ENCODE measurements at places on chromosomes 5 and 9.

DNA sequence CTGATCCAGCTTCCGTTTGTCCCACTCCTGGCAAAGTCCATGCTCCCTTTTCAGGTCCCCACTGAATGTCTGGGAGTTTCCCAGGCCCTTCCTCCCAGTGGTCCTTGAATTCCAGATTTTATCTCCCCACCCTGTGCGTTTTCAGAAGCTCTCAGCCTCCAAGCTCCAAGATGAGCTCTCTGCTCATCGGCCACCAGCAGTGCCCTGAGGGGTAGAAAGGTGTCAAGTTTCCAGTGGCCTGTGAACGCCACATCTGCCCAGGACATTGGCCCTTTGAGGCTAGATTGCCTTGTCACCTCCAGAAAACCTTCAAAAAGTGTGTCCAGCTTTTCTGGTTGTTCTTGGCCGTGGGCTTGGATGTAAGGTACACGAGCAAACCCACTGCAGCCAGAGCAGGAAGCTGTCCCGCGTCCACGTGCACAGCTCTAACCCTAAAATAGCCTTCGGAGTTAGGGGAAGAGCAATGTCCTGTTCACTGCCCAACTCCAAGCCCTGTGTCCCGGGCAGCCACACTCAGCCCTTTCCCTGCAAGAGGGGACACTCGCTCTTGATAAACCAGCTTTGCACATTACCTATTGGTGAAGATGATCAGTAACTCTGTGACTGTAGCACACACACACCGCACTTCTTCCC lies 10.9 kb upstream of the LRRC14B start:
- DNase-seq, result no peak

DNA sequence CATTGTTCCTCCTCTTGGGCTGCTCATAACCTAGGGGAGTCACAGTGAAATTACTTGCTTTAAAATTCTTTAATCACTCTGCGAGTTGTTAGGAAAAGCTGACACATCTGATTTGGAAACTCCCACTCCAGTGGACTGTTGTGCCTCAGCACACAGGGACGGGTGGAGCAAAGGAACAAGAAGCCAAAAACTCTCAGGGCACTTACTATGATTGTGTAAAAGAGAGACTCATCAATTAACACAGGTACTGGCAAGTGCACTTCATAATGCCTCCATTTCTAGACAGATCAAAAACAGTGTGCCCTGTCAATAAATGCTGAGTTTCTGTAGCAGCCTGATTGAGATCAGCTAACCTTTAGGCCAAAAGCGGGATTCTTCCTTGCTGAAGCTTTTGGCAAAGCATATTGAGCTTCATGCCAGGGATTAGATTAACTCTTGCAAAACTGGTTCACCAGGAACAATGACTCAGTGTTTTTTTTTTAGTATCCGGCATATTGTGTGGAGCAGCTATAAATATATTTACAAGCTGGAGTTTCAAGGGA lies 55.9 kb downstream of the TMC1 start:
- no peak for DNase-seq

GRCh38 chr5:126471875-126472537 lies 48.8 kb downstream of the GRAMD2B start:
- DNase-seq, result no peak

- no peak for DNase-seq
Measured at GRCh38 chr5:141694479-141694878, 12.4 kb upstream of the ARAP3 start.

- no peak for DNase-seq
Measured at GRCh38 chr9:111036429-111036789, 1.9 kb downstream of the LPAR1 start.

GRCh38 chr9:83956086-83956435 lies 24.0 kb downstream of the HNRNPK start:
- no peak for DNase-seq

GRCh38 chr5:122941737-122942136 lies 94.8 kb downstream of the PPIC start:
- no peak for DNase-seq

DNA sequence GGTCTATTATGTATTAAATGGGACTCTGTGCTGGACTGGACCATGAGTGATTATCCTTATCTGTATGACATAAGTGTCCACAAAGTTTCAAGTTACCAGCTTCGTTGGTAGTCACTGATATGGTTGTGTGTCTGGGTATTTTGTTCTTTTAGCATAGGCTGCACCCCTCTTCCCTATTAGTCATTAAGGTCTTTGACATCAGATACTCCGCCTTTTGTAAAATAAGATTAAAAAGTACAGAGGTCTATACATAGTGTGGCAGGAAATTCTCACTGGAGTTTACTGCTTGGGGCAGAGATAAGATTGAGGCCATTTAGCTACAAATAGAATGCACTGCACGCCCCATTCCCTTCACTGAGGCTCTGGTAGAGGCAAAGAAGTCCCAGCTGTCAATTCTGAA lies 99.4 kb downstream of the TMEM215 start:
- DNase-seq, result no peak

GRCh38 chr9:7756088-7756487 lies 43.5 kb downstream of the DMAC1 start:
- no peak for DNase-seq

DNA sequence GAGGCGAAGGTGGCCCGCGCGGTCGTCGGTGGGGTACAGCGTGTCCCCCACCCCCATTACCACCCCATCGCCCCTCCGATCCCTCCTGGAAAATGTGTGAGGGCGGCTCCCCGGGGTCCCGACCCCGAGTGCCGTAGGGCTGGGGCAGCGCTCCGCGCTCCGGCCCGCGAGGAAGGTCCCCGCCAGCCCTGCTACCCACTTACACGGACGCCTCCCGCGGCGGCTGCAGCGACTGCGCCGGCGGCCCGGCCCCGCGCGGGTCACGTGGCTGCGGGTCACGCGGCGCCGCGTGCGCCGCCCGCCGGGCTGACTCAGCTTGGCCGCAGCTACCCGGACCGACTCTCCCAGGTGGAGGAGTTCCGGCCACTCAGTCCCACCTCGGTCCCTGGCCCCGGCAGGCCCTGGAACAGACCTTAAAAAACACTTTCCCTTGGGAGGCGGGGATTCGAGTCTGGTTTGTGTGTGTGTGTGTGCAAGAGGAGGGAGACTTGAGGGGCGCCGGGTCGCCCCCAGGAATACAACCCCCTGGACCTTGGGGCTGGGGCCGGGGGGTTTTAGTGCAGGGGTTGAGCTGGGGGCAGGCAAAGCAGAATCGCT lies at the start of gene GNPDA1:
GNPDA1 (minus strand) TSS at position 236 of the 597 bp plus-strand sequence. CDS start 992 bp downstream, outside the sequence.
- DNase-seq, result no peak

DNA sequence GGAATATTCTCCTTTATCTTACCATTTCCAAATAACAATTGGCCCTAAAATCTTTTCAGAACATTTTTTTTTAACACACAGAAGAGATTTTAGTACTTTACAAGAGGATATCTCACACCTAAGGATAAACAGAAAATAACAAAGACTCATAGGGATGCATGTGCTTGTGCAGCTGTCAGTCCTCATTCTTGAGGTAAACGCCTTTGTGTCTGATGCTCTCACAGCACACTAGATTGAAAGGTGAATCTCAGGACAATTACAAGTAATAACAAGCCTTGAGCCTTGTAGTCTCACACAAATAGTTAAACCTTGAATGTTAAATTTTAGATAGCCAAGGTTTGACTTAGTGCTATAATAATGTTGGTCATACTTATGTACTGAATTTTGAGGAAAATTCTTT lies 439.2 kb downstream of the PTPRD start:
- DNase-seq, result no peak

GRCh38 chr5:141465351-141465750 lies 10.4 kb upstream of the PCDHGC3 start:
- no peak for DNase-seq

- no peak for DNase-seq
Measured at GRCh38 chr5:151580239-151580638, 10.9 kb downstream of the FAT2 start.

- no peak for DNase-seq
Measured at GRCh38 chr5:112205846-112206245, 213.2 kb downstream of the EPB41L4A start.

DNA sequence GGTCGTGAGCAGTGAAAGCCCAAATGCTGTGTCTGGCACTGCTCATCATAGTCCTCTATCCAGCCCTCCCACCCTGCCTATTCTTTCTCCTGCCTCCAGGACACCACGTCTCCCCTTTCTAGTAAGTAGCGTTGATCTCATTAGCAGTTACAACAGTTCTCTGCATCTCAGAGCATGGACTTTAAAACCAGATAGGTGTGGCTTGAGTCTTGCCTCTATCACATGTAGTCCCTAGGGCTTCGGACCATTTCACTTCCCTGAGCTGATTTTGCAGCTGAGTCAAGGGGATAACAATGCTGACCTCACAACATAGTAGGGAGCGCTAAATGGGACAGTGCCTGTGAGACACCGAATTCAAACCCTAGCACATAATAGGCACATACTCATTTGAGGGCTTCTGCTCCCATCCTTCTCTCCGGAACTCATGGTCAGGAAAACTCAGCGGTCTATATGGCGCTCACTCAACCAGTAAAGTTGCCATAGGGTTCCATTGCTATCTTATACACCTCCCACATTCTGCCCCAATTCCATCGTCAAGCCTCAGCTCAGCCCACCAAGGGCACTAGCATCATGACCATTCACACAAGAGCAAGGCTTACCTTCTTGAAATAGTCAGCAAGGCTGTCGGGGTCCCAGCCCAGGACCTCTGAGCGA lies 515 bp downstream of the LCP2 start:
- DNase-seq, result no peak

DNA sequence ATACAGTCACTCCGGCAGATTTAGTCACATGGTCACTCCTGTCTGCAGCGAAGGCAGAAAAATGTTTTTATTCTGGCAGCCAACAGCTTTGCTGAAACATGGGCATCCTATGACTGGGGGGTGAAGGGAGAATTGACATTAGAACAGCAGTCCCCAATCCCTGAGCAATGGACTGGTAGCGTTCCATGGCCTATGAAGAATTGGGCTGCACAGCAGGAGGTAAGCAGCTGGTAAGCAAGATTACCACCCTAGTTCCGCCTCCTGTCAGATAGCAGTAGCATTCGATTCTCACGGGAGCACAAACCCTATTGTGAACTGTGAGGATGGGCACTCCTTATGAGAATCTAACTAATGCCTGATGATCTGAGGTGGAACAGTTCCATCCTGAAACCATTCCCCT lies 93.1 kb upstream of the FTMT start:
- peak; percentile 49 for DNase-seq

- no peak for DNase-seq
Measured at GRCh38 chr9:77714077-77714549, 66.0 kb upstream of the GNA14 start.

- DNase-seq, result no peak
Measured at GRCh38 chr5:133754575-133755169, 142.3 kb upstream of the FSTL4 start.

DNA sequence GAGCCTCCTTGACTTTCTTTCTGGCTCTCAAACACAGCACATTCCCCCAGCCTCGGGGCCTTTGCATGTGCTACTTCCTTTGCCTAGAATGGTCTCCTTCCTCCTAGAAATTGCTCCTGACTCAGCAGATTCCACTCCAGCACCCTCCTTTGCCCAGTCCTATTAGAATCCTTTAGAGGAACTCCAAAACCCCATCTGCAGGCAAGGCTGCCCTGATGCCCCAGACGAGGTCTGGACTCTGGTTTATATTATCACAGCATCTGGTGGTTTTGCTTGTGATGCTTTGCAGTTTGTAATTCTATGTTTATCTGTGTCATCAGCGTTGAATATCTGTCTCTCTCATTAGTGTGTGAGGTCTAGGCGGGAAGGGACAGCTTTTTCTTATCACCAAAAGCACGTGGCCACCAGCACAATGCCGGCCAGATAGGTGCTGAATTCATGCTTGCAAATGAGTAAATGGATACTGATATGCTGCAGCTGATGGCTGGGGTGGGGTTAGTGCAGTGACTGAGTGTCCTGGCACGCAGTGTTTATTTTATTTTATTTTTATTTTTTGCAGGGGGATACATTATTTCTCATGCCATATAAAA lies 30.0 kb upstream of the ANKH start:
- DNase-seq, result peak; percentile 36
